M059J (cell line): ENCODE measurements at places on chromosomes 3 and 15.
A peak's percentile ranks its signal among the peaks of the same experiment; 100 is the strongest.

DNA sequence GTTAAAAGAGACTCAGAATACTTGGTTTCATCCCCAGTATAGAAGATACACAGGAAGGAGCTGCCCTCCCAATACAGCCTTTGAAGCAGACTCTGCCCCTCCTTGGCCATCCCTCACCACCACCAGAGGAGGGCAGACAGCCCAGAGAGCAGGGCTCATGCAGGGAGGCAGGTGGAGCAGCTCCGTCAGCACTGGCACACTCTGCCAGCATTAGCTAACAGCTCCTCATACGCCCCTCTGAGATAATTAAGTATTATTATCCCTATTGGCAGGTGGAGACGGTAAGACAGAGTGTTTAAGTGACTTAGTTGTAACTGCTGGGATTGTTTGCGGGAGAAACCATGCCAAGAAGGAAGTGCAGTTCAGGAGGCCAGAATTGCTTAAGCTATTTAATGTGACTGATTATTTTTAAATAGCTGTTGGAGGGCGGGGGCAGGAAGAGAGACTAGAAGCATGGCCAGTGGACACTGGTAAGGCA, 434.0 kb downstream of the EPHB1 start:
- no peak for DNase-seq

DNA sequence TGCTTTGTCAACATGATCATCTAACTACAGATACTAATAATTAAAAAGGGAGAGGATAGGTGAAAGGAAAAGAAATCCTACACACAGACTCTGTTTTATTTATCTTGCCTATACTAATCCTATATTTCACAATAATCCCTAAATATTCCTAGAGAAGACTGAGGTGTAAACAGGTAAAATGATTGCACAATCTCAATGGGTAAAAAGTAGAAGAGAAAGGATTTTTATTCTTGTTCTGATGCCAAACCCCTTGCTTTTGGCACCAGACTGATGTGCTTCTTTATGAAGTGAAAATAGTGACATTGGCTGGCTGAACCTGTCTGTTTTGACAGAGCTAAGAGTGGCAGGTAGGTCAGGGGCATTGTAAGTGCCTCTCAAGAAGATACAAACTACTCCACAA, 101.9 kb upstream of the ZPLD1 start:
- DNase-seq, result no peak

- DNase-seq, result peak; percentile 91
These were observed 8.1 kb downstream of the B2M start for GRCh38 chr15:44719293-44719999.

GRCh38 chr3:181431748-181432147, 280.0 kb upstream of the SOX2 start:
- DNase-seq, result no peak

- DNase-seq, result peak; percentile 63
These were observed 220.2 kb upstream of the CD96 start for GRCh38 chr3:111321786-111322185.

DNA sequence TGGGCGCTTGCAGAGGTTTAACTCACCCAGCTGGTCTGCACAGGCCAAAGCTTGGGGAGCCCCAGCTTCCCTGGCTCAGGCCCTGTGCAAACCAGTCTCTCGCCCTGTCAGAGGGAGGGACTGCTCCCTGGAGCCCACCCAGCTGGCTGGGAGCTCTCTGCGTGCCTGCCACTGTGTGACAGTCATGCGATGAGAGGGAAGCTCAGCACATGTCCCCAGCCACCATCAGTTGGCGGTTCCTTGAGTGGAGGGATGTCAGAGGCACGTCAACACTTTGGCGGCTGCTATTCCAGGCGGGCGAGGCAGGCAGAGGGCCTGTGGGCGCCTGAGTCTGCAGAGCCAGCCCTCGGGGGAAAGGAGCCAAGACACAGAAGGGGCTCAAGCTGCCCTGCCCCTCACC, 324.6 kb downstream of the UACA start:
- DNase-seq, result no peak

- no peak for DNase-seq
These were observed 90.1 kb upstream of the EPHB3 start for GRCh38 chr3:184471439-184471838.

DNA sequence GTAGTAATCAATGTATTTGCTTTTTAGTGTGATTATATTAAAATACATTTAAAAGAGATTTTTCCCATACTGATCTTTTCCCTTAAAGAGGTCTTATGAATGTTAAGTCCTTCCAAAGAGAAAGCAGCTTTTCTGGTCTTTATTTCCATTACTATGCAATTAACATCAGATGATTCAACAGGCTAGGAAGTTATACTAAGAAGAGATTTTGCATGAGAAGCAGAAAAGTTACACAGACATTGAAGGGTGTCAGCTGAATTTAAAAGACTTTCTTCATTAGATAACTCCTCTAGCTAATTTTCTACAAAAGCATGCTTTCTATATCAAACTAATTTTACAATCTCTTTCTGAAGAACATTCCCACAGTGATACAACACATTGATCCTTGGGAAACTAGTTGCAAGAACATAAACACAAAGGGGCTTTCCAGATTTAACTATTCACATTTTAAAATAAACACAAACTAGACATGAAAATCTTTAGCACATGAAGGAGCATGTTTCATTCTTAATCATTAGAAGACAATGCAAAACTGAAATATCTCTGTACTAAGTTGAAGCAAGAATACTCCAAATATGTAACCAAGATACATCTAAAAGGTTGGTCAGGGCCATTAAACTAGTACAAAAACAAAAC, 965.8 kb downstream of the ROBO1 start:
- DNase-seq, result no peak

GRCh38 chr15:46126581-46126980, 491.8 kb downstream of the SQOR start:
- DNase-seq, result peak; percentile 58

DNA sequence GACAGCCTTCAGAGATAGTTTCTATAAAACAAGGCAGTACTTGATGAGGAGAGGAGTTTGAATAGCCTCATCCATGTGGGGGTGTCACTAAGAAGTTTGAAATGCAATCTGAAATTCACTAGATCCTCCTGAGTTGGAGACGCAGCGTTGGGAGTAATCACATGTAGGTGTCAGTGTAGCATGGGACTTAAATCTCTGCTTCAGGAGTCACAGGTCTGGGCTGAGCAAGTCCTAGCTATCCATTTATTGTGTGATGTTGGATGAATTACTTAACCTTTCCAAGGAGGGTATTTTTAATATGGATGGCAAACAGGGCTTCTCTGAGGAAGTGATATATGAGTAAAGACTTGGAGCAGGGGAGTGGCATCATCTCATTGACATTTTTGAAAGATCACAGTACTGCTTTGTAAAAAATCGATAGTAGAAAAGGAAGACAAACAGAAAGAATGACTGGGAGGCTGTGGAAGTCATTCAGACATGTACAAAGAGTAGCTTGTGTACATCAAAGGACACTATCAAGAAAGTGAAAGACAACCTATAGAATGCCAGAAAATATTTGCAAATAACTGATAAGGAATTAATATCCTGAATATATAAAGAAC, 17.1 kb downstream of the CP start:
- DNase-seq, result no peak

DNA sequence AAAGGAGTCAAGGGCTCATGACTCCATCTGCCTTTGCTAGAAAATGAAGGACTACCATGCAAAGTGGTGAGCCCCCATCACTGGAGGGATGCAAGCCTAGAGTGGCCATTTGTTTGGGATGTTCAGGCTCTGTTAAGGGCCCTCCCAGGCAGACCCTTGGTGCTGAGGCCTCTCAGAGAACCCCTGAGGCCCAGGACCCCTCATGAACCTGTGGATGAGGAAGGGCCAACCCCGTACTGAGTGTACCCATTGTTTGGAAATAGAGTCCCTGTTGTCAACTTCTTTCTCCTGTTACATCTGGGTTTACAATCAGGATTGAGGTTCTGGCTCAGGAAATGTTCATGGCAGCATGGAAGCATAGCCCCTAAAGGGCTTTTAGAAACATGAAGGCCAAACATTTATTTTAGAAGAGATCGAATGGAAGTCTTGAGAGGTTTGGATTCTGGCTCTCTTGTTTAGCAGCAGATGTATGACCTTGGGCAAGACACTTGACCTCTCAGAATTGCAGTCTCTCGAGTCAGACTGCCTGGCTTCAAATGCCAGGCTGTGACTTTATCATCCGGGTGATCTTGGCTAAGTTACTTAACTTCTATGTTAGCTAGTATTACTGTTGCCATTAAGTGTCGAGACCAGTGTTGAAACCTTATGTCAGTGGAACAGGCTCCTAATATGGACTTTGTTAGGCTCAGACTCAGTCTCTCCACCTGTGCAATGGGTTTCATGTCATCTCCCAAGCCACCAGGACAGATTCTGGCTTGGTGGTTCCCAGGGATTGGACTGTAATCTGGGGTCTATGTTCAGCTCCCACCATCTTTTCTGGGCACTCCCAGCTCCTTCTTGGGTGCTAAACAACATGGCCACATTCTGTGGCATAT, 12.4 kb downstream of the ITGA11 start:
- DNase-seq, result peak; percentile 29

DNA sequence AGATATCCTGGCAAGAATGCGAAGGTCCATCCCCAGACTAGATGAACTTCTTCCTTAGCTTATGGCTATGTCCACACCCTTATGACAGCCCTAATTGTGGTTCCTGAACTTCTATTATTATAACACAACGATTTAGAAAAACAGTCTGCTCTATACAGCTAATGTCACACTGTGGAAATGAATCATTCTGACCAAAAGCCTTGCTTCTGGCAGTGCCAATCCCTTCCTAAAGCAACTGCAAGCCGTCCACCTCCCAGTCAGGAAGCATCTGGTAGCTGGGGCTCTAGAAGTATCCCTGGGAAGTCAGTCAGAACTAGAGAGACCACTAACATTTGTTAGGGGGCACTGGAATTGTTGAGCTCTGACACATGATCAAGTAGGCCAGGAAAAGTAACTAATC, 45.0 kb downstream of the MYO5A start:
- peak; percentile 77 for DNase-seq

DNA sequence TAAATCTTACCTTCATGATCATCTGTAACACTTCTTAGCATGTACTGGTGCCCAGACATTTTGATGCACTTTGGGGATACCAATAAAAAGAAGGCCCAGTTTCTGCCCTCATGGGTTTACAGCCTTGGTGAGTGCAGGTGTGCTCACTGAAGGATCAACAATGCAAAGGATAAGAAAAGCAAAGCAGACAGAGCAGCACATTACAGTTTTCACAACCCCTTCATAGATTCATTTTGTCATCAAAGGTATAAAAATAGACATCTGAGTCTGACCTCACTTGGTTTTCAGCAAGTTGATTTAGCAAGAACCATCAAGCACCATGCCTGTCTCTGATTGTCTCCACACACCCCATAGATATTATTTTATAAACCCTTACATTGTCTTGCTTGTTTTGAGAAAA, 77.6 kb downstream of the BFSP2 start:
- no peak for DNase-seq

GRCh38 chr3:43017593-43018195, 38.6 kb downstream of the GASK1A start:
- no peak for DNase-seq

DNA sequence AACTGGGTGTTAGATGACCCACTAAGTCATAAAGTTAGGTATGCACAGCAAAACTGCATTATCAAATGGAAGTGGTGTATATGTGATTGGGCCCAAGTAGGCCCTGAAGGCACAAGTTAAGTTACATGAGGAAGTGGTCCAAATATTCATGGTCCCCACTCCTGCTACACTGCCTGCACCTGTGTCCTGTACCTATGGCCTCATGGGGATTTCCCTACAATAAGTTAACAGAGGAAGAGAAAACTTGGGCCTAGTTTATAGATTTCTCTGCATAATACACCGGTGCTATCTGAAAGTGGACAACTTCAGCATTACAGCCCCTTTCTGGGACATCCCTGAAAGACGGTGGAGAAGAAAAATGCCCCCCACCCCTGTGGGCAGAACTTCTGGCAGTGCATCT, 41.5 kb downstream of the STRIT1 start:
- DNase-seq, result no peak

DNA sequence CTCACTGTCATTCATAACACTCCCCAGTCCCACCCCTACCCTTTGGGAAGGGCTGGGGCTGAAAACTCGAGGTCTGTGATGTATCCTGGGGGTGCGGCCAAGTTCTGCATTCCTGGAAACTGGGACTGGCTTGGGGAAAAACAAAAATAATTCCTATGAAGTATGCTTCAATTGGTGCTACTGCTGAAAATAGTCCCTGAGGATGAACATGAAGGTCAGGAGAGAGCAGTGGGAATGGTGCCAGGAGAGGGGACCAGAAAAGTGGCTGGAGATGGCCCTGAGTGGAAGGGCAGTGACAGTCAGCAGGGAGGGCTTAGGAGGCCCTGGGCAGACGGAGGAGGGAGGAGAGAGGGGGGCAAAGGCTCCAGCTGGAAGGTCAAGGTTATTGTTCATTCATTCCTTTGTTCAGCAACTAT, 4.8 kb upstream of the ISLR start:
- no peak for DNase-seq

DNA sequence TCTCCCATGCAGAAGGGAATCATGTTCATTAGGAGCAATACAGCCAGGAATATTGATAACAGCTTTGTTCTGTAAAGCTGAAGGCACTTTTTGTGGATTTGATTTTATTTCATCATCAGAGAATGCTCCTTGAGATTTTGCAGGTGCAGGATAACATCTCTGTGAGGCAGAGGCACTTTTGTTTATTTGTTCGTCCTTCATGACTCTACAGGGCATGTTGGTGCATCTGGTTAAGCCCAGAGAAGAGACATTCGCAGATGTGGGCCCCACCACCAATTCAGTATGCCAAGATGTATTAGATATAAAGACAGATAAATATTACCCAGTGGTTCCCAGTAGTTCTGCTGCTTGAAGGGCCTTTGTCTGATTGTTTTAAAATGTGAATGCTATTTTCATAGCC, 368.1 kb upstream of the SEMA6D start:
- no peak for DNase-seq

DNA sequence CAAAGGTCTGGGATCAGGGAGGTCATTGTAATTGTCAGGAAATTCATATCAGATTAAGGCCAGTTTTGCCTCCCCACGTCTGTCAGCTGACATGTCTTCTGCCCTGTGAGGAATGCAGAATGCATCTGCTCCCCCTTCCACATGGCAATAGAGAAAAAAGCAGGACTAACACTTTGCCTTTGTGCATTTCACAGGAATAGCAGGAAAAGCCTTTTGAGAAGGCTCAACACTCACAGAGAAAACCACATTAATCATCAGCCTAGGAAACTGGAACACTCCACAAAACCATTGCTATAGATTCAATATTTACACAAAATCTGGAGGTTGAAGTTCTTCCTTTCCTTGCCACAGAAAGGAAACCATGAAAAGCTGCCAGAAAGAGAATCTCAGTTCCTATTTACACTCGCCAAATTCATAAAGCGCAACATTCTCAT, 165.2 kb upstream of the HES1 start:
- DNase-seq, result peak; percentile 44

- DNase-seq, result peak; percentile 79
These were observed 7.1 kb downstream of the COL8A1 start for GRCh38 chr3:99645277-99646106.

DNA sequence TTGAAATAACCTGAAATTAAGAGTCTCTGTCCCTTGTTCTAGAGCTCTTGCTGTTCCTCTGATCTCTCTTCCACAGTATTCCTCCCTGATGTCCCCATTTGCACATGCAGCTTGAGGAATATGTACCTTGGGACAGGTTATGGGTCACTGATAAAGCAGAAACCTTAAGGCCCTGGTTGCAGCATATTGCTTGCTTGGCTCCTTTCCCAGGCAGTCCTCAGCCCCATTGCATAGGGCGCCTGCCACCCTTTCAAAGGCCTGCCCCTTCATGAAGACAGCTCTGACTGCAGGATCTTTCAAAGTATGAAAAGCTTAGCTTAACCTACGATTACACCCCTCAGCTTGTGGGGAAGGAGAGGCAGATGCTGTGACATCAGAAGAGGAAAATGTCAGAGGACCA, 51.6 kb downstream of the WDR76 start:
- no peak for DNase-seq

GRCh38 chr3:55897573-55898224, 410.6 kb upstream of the WNT5A start:
- peak; percentile 49 for DNase-seq
